ENCODE measurements at places on chromosomes 16 and 17. TPM values are rescaled to one million over a fixed set of nuclear protein-coding genes. Genes with fewer than 3 reads are reported as not detected.

Gene CHRNE
- 0.43 TPM for total RNA-seq

Gene HOXB1
- not detected for total RNA-seq

Gene ATAD5
- total RNA-seq: 2.2 TPM

Gene GPRC5B
- 9.3 TPM for total RNA-seq

Gene CHD9NB
- 3.3 TPM for total RNA-seq

Gene C16orf54
- not detected for total RNA-seq

Gene ASPHD1
- total RNA-seq: 43.3 TPM

Gene CNTNAP1
- 16.4 TPM for total RNA-seq

Gene PIK3R6
- total RNA-seq: not detected

Gene BRCA1
- total RNA-seq: 6.0 TPM

Gene ZP2
- not detected for total RNA-seq

Gene ORC6
- 16.9 TPM for total RNA-seq

Gene SLC5A11
- not detected for total RNA-seq

Gene NKD1
- 9.1 TPM for total RNA-seq

Gene TSNAXIP1
- total RNA-seq: 1.3 TPM

Gene UTP18
- 35.0 TPM for total RNA-seq

Gene GPRC5C
- total RNA-seq: 65.3 TPM

Gene KRT23
- total RNA-seq: not detected

Gene SKA2
- 42.6 TPM for total RNA-seq

Gene ARHGDIG
- total RNA-seq: 3.3 TPM

Gene GFAP
- total RNA-seq: 0.22 TPM

Gene KRTAP1-5
- total RNA-seq: not detected

Gene KCNH4
- not detected for total RNA-seq

Gene CBFA2T3
- 2.2 TPM for total RNA-seq

Gene C16orf95
- 3.3 TPM for total RNA-seq

Gene PRDM7
- total RNA-seq: not detected

Gene NPIPA5
- total RNA-seq: 1.1 TPM

Gene KRTAP4-3
- total RNA-seq: not detected

Gene MAPT
- 2.2 TPM for total RNA-seq

Gene RPH3AL
- 3.7 TPM for total RNA-seq

Gene ADAP2
- 1.1 TPM for total RNA-seq

Gene AATK
- 0.54 TPM for total RNA-seq

Gene CHST5
- not detected for total RNA-seq

Gene OSGIN1
- total RNA-seq: 0.60 TPM

Gene FLCN
- 34.2 TPM for total RNA-seq

Gene ARL5C
- total RNA-seq: not detected

Gene AXIN1
- 28.8 TPM for total RNA-seq

Gene RILP
- 7.8 TPM for total RNA-seq

Gene EDC4
- total RNA-seq: 61.5 TPM

Gene TMC8
- total RNA-seq: 0.38 TPM

All from astrocyte (in vitro differentiated cells and primary cell).